ENCODE measurements at places on chromosomes 1 and 21.

DNA sequence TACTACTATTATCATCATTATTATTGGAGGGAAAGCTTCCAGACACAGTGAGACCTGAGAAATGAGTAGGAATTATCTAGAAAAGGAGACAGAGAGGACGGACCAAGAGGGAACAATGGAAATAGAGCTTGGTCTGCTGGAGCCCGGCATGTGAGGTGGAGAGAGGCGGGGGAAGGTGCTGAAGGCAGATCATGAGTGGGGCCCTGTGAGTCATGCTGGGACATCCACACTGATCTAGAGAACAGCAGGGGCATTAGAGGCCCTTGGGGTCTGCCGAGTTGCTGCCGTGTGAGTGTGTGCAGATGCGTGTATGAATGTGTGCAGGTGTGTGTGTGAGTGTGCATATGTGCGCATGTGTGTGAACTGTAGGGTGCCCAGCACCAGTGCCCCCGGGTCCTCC lies 65.7 kb downstream of the TMCO4 start:
- DNase-seq: no peak

GRCh38 chr1:45870500-45870899 lies 67.1 kb downstream of the MAST2 start:
- no peak for DNase-seq

- DNase-seq: no peak
Observed at GRCh38 chr1:197392541-197392940, 124.5 kb downstream of the CRB1 start.

- DNase-seq: no peak
Observed at GRCh38 chr1:59317780-59318179, 20.9 kb downstream of the FGGY start.

- DNase-seq: no peak
Observed at GRCh38 chr1:172941471-172941870, 109.3 kb downstream of the TNFSF18 start.

DNA sequence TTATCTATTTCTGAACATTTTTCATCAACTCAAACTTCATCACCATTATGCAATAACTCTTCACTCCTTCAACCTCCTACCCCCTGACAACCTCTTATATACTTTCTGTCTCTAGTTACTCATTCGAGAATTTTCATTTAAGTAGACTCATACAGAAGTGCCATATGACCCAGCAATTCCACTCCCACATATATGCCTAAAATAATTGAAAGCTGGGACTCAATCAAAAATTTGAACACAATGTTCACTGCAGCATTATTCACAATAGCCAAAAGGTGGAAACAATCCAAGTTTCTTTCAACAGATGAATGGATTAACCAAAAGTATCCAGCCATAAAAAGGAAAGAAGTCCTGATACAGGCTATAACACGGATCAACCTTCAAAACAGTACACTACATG lies 24.1 kb downstream of the COL11A1 start:
- DNase-seq: no peak

Measured in GM18507 (cell line).